ENCODE measurements at places on chromosomes 5 and 9. TPM values are rescaled to one million over a fixed set of nuclear protein-coding genes. Genes with fewer than 3 reads are reported as not detected.

DNA sequence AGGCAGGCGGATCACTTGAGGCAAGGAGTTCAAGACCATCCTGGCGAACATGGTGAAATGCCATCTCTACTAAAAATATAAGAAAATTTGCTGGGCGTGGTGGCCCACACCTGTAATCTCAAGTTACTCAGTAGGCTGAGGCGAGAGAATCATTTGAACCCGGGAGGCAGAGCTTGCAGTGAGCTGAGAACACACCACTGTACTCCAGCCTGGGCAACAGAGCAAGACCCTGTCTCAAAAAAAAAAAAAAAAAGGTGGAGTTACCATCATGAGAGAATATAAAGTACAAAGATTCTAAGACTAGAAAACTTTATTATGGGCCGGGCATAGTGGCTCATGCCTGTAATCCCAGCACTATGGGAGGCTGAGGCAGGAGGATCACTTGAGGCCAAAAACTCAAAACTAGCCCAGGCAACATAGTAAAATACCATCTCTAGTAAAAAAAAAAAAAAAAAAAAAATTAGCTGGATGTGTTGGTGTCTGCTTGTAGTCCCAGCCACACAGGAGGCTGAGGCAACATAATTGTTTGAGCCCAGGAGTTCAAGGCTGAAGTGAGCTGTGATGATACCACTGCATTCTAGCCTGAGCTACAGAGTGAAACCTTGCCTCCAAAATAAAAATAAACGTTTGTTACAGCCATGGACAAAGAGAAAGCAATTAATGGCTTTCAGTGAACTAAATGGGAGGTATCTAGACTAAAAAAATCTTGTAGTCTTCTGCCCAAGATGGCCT is 12.9 kb downstream of the ANXA2R start:
- no peak for DNase-seq

- DNase-seq: no peak
Measured at GRCh38 chr5:140178086-140178410, 3.1 kb downstream of the CYSTM1 start.

GRCh38 chr9:125189011-125189360 is 617 bp downstream of the PPP6C start:
- no peak for DNase-seq

- no peak for DNase-seq
Measured at GRCh38 chr9:14677396-14677795, 15.8 kb downstream of the ZDHHC21 start.

DNA sequence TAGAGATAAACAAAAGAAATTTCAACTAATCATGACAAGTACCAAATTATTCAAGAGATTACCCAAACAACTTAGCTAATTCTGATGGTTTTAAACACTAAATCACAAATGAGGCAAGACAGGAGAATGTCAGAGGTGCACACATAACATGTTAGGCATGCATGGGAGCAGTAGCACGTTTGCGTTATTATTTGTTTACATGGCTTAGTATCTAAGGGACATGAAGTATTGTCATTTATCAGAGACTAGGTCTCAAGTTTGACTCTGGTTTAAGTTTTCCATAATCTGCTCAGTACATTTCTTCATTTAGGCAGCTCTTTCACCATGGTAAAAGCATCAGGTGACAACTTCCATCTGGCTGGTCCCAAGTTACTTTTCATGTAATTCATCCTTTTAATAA is 244.1 kb upstream of the TNC start:
- DNase-seq: no peak

GRCh38 chr5:108531367-108532128 is 149.7 kb upstream of the FBXL17 start:
- DNase-seq: no peak

DNA sequence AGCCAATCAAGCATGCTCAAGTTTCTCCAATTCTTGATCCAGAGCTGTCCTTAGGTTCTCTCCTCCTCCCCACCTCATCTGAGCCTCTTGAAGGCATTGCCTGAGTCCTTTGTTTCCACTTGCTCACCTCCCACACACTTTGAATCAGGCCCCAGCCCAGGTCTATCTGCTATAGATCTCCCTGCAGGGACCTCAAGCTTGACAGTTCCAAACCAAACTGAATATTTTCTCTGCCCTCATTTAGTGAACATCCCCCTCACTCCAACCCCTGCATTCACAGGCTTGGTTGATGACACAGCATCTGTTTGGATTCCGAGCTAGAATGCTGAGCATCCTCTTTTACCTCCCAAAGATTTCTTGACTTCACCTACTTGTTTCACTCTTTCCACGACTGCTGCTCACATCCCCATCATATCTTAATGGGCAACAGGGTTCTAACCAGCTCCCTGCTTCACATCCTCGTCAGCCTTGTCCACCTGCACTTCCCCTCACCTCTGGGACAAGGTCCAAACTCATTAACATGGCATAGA is 474.5 kb downstream of the ZSWIM6 start:
- DNase-seq: no peak

- DNase-seq: no peak
Measured at GRCh38 chr5:158487156-158487555, 612.6 kb downstream of the EBF1 start.

DNA sequence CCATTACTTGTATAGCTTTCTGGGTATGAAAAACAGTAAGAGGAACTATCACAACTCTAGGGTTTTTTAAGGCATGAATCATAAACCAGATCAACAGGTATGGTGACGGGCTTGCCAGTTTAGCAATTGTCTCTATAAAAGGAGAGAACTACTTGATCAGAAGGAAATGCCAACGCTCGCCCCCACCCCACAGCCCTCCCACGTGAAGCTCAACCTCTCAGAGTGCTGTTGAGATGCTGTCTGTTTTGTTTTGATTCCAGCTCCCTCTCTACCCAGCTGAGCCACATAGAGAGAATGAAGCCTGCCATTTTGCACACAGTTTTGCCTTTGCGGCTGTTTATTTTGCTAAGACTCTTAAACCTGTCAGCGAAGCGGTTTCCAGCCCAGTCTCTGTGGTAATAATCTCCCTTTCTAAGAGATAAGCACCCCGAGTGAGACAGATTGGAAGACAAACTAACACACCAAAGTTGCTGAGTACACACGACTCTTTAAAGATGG is 257.9 kb upstream of the ANKRD55 start:
- DNase-seq: no peak

GRCh38 chr9:76313771-76314170 is 80.5 kb downstream of the RFK start:
- no peak for DNase-seq

The ARID3C gene
- 0.24 TPM for total RNA-seq

The CD14 gene
- 0.21 TPM for total RNA-seq

The MARCHF6 gene
- 83.2 TPM for total RNA-seq

The PCDHA10 gene
- not detected for total RNA-seq

The ADGRD2 gene
- not detected for total RNA-seq

The CCNO gene
- not detected for total RNA-seq

The PRR16 gene
- total RNA-seq: not detected

All from GM12878 (cell line).